ENCODE measurements at places on chromosomes 5 and 9. TPM values are rescaled to one million over a fixed set of nuclear protein-coding genes. Genes with fewer than 3 reads are reported as not detected.
A peak's percentile ranks its signal among the peaks of the same experiment; 100 is the strongest.

Gene IQGAP2
- 57.6 TPM for total RNA-seq

Gene ZBED3
- 20.5 TPM for total RNA-seq

Gene EQTN
- total RNA-seq: 0.34 TPM

Gene PCDHB3
- 1.6 TPM for total RNA-seq

Gene CDX1
- total RNA-seq: 0.17 TPM

Gene SPEF2
- total RNA-seq: 6.6 TPM

GRCh38 chr9:70747261-70747718 lies 332.8 kb upstream of the KLF9 start:
- no peaks in the 10 kb centered on the region for H3K27me3 ChIP-seq
- no peak overlapping the region for H3K4me3 ChIP-seq
- no peak overlapping the region for H3K27ac ChIP-seq
- no peak for DNase-seq
- no peaks in the 10 kb centered on the region for H3K36me3 ChIP-seq

DNA sequence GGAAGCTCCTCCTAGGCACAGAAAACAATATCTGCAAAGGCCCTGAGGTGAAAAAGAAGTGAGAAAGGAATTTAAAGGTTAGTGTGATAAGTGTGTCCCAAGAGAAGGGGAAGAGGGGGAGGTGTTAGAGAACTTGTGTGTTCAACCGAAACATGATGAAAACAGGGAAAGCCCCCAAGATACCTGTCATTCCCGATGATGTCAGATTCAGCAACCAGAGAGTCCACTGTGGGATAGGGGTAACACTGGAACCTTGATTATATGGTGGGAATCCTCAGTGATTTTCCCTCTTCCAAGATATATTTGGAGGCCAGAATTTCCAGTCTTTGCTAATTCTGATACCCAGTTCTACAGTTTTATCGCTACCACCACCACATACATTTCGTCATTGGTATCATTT lies 15.5 kb upstream of the BNC2 start:
- H3K36me3 ChIP-seq: no peaks in the 10 kb centered on the region
- H3K27me3 ChIP-seq: no peaks in the 10 kb centered on the region
- H3K4me1 ChIP-seq: no peaks in the 10 kb centered on the region
- H3K27ac ChIP-seq: no peak overlapping the region
- no peak for DNase-seq

- DNase-seq: no peak
- no peaks in the 10 kb centered on the region for H3K27me3 ChIP-seq
- H3K27ac ChIP-seq: peak overlapping the region; percentile 60
Measured at GRCh38 chr5:142845402-142845921, 75.3 kb downstream of the ARHGAP26 start.

DNA sequence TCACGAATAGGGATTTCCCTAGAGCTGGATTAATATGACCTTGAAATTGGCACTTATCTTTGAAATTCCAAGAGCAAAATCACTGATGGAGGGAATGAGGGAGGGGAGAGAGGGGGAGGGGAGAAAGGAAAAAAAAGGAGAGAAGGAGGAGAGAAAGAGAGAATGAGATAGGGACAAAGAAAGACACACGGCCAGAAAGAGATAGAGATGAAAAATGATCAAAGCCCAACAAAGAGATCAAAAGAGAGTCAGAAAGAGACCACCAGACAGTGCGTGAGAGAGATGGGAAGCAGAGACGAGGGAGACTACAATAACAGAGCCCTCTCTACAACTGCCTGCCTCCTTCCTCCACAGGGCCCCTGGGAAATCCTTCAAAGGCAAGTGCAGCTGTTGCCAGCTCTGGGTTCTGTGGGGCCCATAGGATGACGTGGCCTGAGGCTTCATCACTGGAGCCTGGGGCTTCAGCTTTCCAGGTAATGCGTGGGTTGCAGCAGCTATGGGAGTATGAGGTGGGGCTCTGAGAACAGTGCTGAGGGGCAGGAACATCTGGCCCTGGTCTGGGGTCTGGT lies 58.3 kb upstream of the SHB start:
- no peak overlapping the region for H3K4me3 ChIP-seq
- H3K36me3 ChIP-seq: no peaks in the 10 kb centered on the region
- H3K4me1 ChIP-seq: no peaks in the 10 kb centered on the region
- DNase-seq: no peak
- no peaks in the 10 kb centered on the region for H3K27me3 ChIP-seq

All from upper lobe of left lung (tissue), 6 donors.